ENCODE measurements at places on chromosomes 2 and 18. TPM values are rescaled to one million over a fixed set of nuclear protein-coding genes. Genes with fewer than 3 reads are reported as not detected.

GRCh38 chr2:207762146-207762545 is 7.6 kb downstream of the FZD5 start:
- DNase-seq: no peak

GRCh38 chr2:99421469-99421868 is 68.3 kb downstream of the REV1 start:
- DNase-seq: no peak

DNA sequence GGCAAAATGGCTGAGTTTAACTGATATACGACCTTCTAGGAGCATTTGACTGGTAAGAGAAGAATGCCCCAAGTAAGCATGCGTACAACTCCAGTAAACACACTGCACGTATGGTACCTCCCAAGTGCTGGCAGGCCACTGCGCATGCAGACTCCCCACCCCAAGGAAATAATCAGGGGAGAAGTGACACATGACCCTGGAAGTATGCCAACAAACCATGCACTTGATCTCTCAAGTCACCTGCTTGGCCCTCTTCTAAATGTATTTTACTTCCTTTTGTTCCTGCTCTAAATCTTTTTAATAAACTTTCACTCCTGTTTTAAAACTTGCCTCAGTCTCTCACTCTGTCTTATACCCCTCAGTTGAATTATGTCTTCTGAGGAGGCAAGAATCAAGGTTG is 129.8 kb upstream of the COL5A2 start:
- DNase-seq: no peak

Gene WDFY1
- 13.4 TPM for total RNA-seq

Gene PLGLB2
- 2.0 TPM for total RNA-seq

DNA sequence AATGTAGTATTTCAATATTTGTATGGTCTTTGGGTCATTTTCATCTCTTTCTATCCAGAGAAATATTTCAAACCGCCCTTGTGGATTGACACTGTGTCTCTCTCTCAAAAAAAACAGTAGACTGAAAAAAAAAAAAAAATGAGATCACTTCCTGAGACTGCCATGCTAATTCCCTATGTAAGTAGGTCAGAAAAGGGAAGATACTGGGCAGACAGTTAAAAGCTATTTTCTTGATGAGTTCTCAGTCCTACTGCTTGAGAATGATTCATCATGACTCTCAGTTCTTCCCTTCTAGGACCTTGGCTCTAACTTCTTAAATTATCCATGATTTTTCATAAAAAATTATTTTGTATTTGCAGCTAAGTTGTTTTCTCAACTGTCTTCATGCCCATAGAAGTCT is 672.3 kb upstream of the REG3G start:
- no peak for DNase-seq

DNA sequence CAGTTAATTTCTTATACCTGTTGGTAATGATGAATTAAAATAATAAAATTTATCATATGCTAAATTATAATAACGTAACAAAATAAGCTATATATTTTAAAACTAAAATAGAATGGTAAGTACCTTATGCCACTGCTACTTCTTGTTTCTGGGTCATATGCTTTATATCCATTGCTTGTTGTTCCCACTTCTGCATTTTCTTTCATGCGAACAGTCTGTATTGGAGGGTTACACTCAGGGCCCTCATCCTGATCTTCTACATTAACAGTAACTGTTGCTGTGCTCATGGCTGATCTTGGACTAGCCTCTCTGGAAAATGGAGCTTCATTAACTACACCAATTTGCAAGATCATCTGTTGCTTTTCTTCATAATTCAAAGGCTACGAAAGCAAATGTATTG is 22.2 kb downstream of the DSC2 start:
- DNase-seq: no peak

GRCh38 chr18:13809043-13809430 is 14.9 kb upstream of the MC5R start:
- DNase-seq: no peak

- DNase-seq: no peak
Measured at GRCh38 chr2:212227755-212228154, 310.8 kb downstream of the ERBB4 start.

- DNase-seq: no peak
Measured at GRCh38 chr2:229910832-229911412, 10.9 kb downstream of the TRIP12 start.

DNA sequence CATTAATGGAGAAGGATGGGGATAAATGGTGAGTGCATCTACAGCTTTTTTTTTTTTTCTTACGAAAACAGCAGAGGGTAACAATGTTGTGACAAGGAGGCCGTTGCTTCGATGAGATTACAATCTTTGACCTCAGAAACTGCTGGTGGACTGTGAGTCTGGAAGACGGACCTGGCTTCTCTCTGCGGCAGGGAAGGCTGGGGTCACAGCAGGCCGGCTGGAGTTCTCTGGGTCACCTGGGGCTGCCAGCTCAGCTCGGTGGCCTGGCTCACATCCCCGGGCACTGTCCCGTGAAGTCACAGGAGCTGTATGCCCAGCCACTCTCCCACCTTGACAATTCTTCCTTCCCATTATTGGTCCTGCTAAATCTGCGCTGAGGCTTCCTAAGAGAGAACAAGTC is 160.8 kb downstream of the ACKR3 start:
- DNase-seq: no peak

DNA sequence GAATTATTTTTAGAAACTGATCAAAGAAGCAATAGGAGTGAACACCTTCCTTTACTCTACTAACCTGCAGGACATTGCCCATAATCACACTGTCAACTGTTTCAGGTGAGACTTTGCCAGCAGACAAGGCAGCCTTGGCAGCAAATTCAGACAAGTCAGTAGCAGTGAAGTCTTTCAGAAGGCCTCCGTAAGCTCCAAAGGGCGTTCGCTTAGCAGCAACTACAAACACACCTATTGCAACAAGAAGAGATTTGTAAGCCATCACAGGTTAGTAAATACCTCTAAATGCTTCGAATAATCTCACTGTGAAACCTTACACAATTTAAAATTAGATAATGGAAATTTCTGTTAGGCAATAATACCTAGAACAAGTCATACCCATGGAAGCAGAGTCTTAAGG is 10.7 kb downstream of the ACAA2 start:
- no peak for DNase-seq

GRCh38 chr2:67919490-67919889 is 143.3 kb downstream of the C1D start:
- DNase-seq: no peak

Gene REG3G
- total RNA-seq: not detected
